ENCODE measurements at places on chromosomes 4 and X.

DNA sequence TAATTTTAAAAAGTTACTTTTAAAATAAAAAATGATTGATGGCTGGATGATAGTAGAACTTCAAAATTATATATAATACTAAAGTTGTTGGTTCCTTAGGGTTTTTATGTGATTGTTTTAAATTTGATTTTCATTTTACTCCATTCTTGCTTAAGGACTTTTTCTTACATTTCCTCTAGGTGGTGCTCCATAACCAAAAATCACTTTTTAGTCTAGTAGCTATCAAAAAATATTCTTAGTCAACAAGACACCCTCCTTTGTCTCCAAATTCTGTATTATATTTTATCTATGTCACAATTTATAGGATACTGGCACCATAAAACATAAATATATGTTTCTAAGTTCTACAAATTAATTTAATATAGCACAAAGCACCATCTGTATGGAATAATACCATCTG lies 67.2 kb upstream of the BRWD3 start:
- DNase-seq: peak; percentile 27

GRCh38 chr4:87009095-87009648 lies 74.4 kb downstream of the AFF1 start:
- no peak for DNase-seq

DNA sequence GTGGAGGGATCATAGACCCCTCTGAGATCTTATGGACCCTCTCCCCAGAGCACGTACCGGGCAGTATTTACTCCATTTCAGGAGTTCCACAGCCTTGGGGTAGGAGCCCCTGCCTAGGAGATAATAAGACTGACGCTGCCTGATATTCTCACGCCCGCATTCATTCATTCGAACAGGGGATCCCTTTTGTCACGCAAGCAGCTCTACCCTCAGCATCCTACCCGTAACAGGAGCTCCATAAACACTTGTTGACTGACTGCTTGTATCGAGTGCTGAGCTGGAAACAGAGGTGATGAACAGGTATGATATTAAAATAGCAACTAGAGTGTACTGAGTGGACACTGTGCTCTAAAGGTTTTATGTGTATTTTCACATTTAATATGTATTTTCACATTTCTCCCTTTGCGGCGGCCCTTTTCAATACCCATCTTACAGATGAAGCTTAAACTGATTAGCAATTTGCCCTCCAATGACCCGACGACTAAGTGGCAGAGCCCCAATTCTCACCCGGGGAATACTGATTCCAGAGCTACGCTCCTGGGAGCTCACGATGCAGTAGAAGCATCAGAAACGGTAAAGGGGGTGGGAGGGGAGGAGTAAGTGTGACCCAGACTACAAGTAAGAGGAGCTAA lies 888 bp downstream of the RAB28 start:
- peak; percentile 26 for DNase-seq

- peak; percentile 57 for DNase-seq
Observed at GRCh38 chr4:80201252-80202151, 4.2 kb downstream of the PRDM8 start.

- DNase-seq: no peak
Observed at GRCh38 chr4:7854216-7854615, 85.4 kb downstream of the AFAP1 start.

GRCh38 chr4:151665022-151665784 lies 95.6 kb downstream of the GATB start:
- no peak for DNase-seq

DNA sequence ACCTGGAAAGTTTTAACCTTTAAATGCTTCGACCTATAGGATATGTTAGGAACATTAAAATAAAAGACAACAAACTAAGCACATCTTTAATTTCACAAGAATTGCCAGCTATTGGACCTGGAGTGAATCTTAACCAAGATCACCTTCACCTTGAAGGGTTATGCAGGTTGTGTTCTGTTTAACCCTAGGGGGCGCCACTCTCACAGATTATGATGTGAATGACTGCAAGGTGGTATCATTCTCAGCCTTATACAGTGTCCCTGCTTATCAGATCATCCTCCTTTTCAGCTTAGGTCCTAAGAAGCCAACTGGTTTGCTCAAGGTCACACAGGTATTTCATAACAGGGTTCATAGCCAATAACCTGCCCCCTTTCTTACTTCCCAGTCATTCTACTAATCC lies 23.5 kb downstream of the INTS6L start:
- DNase-seq: no peak

DNA sequence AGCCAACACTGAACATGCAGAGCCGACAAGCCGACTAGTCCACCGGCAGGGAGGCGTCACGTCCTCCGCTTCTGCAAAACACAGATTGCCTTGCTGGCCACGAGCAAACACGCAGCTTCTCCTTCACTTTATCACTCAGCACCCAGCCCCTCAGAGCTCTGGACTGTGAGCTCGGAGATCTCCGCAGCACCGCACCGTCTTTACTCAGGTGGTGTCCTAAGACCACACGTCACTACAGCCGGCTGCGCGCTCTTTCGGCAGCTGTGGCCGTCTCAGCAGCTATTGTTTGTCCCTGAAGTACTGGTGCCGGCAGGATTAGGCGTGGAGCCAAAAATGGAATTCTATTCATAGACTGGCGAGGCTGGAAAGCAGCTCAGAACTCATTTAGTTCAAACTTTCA lies 72.0 kb downstream of the FAT1 start:
- peak; percentile 81 for DNase-seq

DNA sequence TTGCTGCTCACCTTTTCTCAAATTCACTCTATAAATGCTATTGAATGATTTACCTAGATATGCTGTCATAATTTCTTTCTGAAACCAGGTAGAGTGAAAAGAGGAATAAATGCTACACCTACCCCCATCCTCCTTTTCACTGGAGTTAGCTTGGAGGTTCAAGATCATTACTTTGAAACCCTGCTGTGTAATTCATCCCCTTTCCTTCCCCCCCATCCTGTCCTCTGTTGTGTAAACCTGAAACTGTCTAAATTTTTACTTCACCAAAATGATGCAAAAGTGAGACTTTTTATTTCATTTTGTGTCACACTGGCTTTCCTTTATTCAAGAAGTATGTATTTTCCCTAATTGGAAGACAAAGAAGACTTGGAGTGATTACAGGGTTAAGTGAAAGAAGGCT lies 5.4 kb downstream of the ZCCHC18 start:
- DNase-seq: no peak

GRCh38 chr4:142567199-142567598 lies 278.9 kb downstream of the INPP4B start:
- DNase-seq: no peak

GRCh38 chr4:172707622-172708021 lies 461.0 kb upstream of the GALNT7 start:
- peak; percentile 87 for DNase-seq

GRCh38 chr4:188783606-188784160 lies 644.4 kb downstream of the TRIML1 start:
- DNase-seq: no peak

- DNase-seq: no peak
Observed at GRCh38 chr4:156335721-156336120, 382.1 kb upstream of the CTSO start.

- DNase-seq: no peak
Observed at GRCh38 chr4:166324321-166324720, 451.3 kb downstream of the TLL1 start.

GRCh38 chrX:103063191-103063845 lies 653 bp downstream of the BEX1 start:
- peak; percentile 54 for DNase-seq

- peak; percentile 0 for DNase-seq
Observed at GRCh38 chrX:12894074-12895030, 12.1 kb upstream of the TLR8 start.

DNA sequence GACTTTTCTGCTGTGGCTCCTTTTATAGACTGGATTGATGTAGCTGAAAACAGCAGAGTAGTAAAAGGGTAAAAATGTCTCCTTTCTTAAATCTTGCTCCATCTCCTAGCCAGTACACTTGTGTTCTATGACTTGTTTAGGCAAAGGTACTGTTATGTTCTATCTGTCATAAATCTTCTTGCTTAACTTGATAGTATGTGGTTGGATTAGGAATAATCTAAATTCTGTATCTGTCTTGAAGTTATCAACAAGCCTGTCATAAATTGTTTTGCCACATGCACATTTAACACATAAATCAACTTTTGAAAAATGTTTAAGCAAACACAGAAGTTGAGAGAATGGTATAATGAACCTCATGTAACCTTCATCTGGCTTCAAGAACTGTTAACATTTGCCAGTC lies 157.0 kb downstream of the FRAS1 start:
- DNase-seq: no peak

- peak; percentile 24 for DNase-seq
Observed at GRCh38 chrX:16018291-16018690, 105.1 kb upstream of the GRPR start.

GRCh38 chr4:56505269-56506130 lies at the start of gene ARL9:
ARL9 (plus strand) TSS chr4:56505791; CDS start chr4:56505863, 72 bp downstream.
- peak; percentile 28 for DNase-seq

DNA sequence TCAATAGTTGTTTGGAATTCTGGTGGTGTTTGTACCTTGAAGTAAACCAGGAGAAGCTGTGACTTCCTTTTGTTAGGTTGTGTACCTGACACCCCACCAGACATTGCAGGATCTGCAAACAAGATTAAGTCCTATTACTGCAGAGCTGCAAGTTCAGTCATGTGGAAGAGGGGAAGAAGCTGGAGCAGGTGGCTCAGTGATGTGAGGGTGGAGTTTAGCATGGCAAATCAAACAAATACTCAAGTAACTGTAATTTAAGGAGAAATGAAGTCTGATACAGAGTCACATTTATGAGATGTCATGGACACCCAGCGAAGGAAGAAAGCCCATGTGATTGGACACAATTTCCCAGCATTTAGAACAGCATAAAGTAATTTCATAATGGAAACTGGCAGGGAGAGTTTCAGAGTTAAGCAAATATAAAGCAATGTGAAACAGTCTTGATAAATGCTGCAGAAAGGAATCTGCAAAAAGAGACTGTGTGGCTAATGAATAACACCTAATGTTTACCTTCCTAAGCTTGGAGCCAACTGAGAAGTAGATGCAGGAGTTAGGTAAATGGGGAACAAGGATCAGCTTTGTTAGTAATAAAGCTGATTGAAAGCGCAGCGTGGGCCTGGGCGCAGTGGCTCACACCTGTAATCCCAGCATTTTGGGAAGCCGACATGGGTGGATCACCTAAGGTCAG lies 249.1 kb downstream of the GBA3 start:
- peak; percentile 86 for DNase-seq

DNA sequence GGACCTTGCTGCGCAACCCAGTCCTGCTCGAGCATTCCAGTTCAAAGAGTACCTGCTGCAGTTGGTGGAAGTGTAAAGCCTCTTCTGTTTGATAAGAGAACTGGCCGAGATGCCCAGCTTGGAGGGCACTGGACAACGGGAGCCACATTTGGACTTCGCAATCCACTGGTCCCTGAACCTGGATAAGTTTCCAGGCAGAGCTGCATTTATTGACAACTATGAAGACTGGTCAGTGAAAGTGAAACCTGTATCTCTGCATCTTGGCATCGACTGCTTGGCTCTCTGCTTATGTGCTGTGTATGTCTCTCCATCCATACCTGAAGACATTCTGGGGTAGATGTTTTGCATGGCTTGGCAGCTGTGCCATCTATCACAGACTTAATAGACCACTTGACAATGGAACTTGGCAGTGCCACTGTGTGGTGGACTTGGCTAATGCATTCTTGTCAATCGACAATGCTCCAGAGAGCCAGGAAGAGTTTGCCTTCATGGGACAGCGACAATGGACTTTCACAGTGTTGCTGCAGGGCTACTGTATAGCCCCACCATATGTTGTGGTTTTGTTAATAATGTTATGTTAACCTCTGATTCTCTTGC lies 43.5 kb upstream of the ZBTB33 start:
- peak; percentile 39 for DNase-seq

- no peak for DNase-seq
Observed at GRCh38 chr4:150286656-150287055, 208.4 kb downstream of the DCLK2 start.

DNA sequence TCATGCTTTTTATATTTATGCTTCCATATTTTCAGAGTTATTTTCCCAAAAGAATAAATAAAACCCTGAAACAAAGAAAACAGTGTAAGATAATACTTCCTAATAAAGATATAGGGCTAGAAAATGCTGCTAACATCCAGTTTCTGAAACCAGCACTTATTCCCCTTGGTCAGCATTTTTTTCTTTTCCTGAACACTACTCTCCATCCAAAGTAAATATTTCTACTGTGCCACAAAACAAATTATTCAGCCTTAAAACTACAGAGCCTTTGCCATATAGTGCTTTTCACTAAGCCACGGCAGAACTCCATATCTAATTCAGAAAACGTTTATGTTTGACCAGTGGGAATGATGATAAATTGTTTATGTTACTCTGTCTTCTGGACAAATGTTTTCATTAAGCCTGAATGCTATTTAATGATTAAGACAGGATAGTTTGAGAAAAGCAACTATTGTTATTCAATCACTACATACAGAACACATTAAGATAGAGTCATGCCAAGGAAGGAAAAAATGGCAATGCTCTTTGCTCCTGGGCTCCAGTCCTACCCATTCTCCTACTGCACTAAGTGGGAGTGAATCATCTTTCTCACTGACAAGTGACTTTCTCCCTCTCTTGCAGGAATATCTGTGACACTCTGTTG lies 723.9 kb downstream of the FAT4 start:
- no peak for DNase-seq

- DNase-seq: no peak
Observed at GRCh38 chr4:62591756-62592155, 1391.6 kb downstream of the ADGRL3 start.

DNA sequence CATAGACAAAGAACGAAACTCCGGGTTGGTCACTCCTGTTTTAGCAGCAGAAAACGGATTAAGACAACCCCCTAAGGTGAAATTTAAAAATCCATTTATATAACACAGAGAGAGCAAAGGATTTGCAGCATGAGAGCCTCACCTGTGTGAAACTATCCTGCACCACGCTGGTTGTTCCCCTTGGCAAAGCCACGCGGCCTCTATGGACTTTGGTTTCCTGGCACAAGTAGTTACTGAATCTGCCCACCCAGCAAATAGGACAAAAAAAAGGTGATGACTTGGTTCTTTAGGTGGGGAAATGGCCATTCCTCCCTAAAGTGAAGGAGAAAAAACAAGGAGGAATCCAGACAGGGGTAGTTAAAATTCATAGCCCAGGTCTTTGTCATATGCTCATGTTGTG lies 133.1 kb downstream of the PLS3 start:
- no peak for DNase-seq

Data from NCI-H1105 treated with DMSO at 0.1 percent for 48 hours (cell line).